Heart right ventricle (tissue), 16 donors: ENCODE measurements at places on chromosomes 6 and 20. TPM values are rescaled to one million over a fixed set of nuclear protein-coding genes. Genes with fewer than 3 reads are reported as not detected.

- H3K4me3 ChIP-seq = no peak overlapping the region
- H3K27ac ChIP-seq = no peak overlapping the region
- peaks cover 9% of the 10 kb centered on the region for H3K4me1 ChIP-seq
- H3K36me3 ChIP-seq = no peaks in the 10 kb centered on the region
- no peak for DNase-seq
Observed at GRCh38 chr6:163775313-163775712, 360.8 kb downstream of the QKI start.

DNA sequence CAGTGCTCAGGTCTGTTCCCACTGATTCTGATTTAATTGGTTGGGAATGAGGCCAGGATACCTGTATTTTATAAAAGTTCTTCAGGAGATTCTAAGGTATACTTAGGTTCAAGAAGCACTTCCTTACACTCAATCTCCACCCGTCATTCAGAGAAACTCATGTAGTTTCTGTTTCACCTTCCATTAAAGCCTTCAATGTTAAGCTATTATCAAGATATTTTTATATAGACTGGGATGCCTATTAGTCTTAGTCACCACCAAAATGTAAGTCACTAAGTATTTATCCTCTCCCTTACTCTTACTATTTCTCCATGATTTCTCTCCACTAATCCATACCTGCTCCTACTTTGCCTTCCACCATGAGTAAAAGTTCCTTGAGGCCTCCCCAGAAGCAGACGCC, 38.1 kb upstream of the GCLC start:
- H3K4me1 ChIP-seq = no peaks in the 10 kb centered on the region
- H3K4me3 ChIP-seq = no peak overlapping the region
- no peak overlapping the region for H3K27ac ChIP-seq
- no peaks in the 10 kb centered on the region for H3K27me3 ChIP-seq
- no peak for DNase-seq

GRCh38 chr6:161486361-161487216, 212.7 kb upstream of the AGPAT4 start:
- H3K36me3 ChIP-seq = no peaks in the 10 kb centered on the region
- H3K27ac ChIP-seq = peak overlapping the region; percentile 35
- DNase-seq = no peak
- H3K4me3 ChIP-seq = no peak overlapping the region

TTBK1 gene
- 0.22 TPM for total RNA-seq
